Activated naive CD4-positive, alpha-beta T cell treated with anti-CD3 and anti-CD28 coated beads, Interleukin-2, amount 50 U/mL, for 72 hours (primary cell): ENCODE measurements at places on chromosomes 13 and 19. TPM values are rescaled to one million over a fixed set of nuclear protein-coding genes. Genes with fewer than 3 reads are reported as not detected.

The SMAD9 gene
- total RNA-seq = not detected

DNA sequence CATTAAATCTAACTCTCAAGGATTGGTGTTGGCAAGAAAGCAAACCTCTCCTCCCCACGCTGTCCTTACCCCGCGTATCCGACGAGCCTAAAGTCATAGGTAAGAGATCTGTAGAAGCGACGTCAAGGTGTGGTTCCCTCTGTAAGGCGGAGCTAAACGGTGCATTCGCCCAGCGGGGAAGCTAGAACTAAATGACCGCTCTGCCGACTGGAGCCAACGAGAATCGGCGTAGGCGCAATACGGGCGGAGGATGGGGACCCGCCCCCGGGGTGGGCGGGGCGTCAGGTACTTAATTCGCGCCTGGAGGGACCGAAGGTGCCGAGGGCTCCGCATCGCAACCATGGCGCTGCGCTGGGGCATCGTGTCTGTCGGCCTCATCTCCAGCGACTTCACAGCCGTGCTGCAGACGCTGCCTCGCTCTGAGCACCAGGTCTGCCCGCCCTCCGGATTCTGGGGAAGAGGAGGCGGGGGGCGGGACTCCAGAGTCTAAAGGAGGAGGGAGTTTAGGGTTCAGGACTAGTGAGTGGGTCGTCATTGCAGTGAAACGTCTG, at the start of gene DHDH:
TSS of gene DHDH (plus strand) at position 318 of the 551 bp plus-strand sequence. CDS start at position 341, 23 bp downstream.
- DNase-seq = peak; percentile 87

GRCh38 chr19:28221736-28222135, 991.2 kb downstream of the UQCRFS1 start:
- DNase-seq = no peak

- DNase-seq = no peak
Observed at GRCh38 chr19:22421797-22422196, 349 bp downstream of the ZNF98 start.

DNA sequence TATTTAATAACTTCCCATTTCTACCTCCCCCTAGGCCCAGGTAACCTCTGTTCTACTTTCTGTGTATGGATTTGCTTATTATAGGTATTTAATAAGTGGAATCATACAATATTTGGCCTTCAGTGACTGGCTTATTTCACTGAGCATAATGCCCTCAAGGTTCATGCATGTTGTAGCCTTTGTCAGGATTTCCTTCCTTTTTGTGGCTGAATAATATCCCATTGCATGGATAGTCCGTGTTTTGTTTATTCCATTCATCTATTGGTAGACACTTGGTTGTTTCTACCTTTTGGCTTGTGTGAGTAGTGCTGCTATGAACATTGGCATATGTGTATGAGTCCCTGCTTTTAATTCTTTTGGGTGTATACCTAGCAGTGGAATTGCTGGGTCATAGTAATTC, 9.4 kb downstream of the HNRNPM start:
- no peak for DNase-seq

- DNase-seq = peak; percentile 11
Observed at GRCh38 chr13:52848455-52849195, at the start of gene PCDH8. Gene PCDH8, minus strand, starts transcription at chr13:52848640. Its CDS starts 204 bp downstream, at chr13:52848436.
